IPS DF 19.7 (cell line): ENCODE measurements at places on chromosomes 6 and 20.

DNA sequence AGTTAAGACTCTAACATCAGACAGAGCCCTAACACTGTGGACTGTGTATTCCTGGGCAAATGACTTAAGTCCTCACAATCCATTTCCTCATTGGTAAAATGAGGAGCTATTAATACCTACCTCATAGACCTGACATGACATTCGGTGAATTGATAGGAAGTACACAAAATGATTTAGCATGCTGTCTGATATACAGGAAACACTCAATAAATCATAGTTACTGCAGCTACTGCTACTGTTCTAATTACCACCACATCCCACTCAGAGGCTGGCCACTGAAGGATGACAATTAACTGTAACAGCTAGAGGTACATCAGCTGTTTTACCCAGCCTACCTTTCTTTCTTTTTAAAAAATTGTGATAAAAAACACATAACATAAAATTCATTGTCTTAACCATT, 87.7 kb downstream of the PLCG1 start:
- no peak for DNase-seq

DNA sequence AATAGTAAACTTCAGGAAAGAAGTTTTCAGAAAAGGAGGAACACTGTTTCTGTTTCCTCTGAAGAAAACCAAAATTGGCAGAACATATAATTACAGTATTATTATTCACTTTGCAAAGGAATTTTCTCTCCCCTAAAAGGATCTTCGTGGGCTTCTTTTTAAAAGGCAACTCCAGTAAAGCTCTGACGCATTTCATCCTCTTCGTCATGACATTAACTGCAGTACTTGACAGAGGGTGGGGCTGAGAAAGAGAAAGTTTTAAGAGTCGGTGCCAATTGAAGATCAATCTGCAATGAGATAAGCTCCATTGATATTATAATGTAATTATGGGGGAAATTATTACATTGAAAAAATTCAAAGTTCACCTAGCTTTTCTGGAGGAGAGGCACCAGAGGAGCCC, 75.8 kb downstream of the MYB start:
- DNase-seq: no peak

- no peak for DNase-seq
Measured at GRCh38 chr6:147735924-147736323, 227.4 kb downstream of the SAMD5 start.

- DNase-seq: no peak
Measured at GRCh38 chr6:123777563-123777962, 26.1 kb upstream of the NKAIN2 start.

DNA sequence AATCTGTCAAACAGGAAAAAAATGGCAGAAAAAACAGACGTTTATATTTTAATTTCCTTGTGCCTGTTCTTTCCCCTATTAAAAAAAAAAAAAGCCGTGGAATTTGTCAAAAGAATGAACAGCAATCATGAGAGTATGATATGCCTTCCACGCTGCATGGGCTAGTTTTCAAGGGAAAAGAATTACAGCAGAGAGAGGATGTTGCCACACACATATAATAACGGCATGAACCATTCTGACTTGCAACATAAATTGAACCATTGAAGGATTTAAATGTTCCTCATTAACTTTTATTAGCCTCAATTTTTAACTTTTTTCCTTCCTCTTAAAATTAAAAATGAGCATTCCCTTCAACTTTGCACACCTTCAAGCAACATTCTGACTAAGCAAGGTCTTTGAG, 301.8 kb downstream of the FOXC1 start:
- DNase-seq: no peak

DNA sequence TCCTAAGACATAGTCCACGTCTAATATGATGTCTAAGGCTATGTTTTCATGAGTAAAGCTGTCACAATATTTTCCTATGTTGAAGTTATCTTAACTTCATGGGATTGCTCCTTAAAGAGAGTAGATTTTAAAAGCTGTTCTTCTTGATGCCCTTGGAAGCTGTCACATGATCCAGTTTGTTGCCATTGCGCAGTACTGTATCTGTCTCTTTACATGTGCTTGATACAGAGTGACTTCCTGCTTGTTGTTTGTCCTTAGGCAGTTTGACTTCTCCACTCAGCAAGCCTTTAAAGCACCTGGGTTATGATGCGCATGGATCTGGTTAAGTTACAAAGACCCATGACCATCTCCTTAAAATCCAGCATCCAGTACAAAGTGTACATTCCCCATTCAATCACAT, 85.4 kb downstream of the CDYL start:
- DNase-seq: no peak

GRCh38 chr20:31652917-31653396, 15.2 kb downstream of the COX4I2 start:
- DNase-seq: no peak
